ENCODE measurements at places on chromosomes 11 and 22. TPM values are rescaled to one million over a fixed set of nuclear protein-coding genes. Genes with fewer than 3 reads are reported as not detected.

GRCh38 chr22:35425971-35426800 is 26.2 kb downstream of the MCM5 start:
- DNase-seq, result no peak

GRCh38 chr22:27387561-27387960 is 414.0 kb downstream of the MN1 start:
- no peak for DNase-seq

DNA sequence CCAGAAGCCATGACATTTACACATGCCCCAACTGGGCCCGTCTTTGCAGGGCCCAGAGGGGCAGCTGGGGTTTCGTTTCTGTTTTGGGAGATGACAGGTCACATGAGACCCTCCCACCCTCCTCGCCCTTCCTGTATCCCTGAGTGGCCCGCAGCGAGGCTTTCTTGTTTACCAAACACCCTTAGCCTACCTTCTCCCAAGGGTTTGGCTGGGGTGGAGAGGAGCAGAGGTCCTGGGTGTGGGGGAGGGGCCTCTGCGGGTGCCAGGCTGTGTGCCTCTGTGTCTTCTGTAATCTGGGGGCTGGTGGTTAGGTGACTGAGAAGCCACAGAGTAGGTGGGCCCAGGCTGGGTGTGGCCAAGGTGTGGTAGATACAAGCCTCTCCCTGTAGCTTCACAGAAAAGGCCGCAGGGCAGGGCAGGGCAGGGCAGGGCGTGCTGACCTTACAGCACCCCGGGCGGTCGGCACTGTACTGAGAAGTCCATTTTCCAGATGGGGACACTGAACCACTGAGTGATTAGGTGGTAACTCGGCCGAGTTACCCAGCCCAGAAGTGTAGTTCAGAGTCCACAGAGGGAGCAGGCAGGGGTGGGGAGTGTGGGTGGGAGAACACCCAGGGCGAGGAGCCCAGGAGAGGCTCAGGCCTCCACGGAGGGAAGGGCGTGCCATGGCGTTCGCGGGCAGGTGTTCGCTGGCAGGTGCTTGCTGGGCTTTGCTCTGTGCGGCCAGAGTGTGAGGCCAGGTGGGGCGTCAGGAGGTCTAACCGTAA is 8.7 kb downstream of the PRR5 start:
- no peak for DNase-seq

MRPL16 gene
- 59.5 TPM for total RNA-seq

NCAM1 gene
- not detected for total RNA-seq

ASRGL1 gene
- 9.5 TPM for total RNA-seq

- DNase-seq, result no peak
These were observed 128.3 kb downstream of the NTM start for GRCh38 chr11:131498631-131499160.

GRCh38 chr22:48240148-48240934 is 1477.9 kb downstream of the TBC1D22A start:
- no peak for DNase-seq

Measured in activated naive CD4-positive, alpha-beta T cell treated with anti-CD3 and anti-CD28 coated beads for 36 hours (primary cell).